ENCODE measurements at places on chromosomes 6 and 20.

GRCh38 chr20:13102694-13103093 is 93.9 kb downstream of the SPTLC3 start:
- no peak for DNase-seq

DNA sequence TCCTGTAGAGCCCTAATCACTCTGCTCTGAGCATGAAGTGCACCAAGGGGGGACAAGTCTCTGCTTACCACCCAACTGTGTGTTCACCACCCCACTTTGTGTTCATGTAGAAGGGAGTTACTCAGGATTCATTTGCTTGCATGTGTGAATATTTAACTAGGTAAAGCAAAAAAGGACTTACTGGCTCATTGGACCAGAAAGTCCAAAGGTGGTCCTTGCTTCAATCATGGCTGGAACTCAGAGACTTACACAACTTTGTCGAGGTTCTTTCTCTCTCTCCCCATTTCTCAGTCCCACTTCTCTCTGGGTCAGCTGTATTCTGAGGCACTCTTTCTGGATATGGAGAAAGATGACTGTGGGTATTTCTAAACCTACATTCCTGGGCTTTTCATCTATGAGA is 4.0 kb downstream of the TMEM200A start:
- DNase-seq = no peak

- peak; percentile 47 for DNase-seq
These were observed 20.0 kb upstream of the TRIM27 start for GRCh38 chr6:28943557-28944411.

DNA sequence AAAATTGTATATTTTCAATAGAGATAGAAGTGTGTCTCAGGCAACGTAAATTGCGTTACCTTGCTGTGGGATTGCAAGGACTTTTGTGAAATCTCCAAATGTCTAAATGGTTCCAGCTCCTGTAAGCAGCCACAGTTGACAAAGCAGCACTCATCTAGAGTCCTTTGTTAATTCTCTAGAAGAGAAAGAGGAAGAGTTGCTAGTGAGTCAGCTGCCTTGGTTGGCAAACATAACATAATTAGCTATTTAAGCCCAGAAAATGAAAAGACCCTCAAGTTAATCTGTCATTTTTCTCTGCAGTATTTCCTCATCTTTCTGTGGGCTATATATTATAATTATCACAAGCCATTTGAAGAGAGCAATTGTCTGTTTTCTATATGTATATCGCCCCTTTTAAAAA is 66.4 kb upstream of the FABP7 start:
- DNase-seq = no peak

- DNase-seq = no peak
These were observed 5.6 kb downstream of the TNFAIP3 start for GRCh38 chr6:137872581-137873115.

- DNase-seq = no peak
These were observed 102.2 kb downstream of the PREX1 start for GRCh38 chr20:48725555-48725991.

DNA sequence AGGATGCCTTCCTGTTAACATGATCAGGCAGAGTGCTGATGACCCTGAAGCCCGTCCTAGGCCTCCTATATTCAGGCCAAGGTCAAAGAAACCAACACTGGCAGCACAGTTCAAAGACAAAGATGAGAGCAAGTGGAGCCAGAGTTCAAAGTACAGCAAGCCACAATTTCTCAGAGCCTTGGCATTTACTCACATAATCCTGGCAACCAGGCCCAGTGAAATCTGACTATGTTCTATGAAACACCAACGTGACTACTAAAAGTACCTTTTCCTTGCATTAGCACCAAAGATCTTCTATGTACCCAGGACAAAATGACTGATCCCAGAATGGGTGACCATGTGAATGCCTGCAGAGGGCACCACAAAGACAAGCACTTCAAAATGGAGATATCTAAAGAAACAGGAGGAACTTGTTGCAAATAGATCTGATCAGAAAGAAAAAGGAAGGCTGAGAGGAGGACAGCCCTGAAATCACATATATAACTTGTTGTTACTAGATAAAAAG is 3.9 kb downstream of the NFS1 start:
- no peak for DNase-seq
